ENCODE measurements at places on chromosomes 4 and X. TPM values are rescaled to one million over a fixed set of nuclear protein-coding genes. Genes with fewer than 3 reads are reported as not detected.

GRCh38 chr4:169080981-169081380 lies 70.9 kb upstream of the CBR4 start:
- peaks cover 13% of the 10 kb centered on the region for H3K4me1 ChIP-seq
- no peak overlapping the region for H3K4me3 ChIP-seq
- no peak overlapping the region for H3K27ac ChIP-seq
- no peaks in the 10 kb centered on the region for H3K36me3 ChIP-seq
- H3K27me3 ChIP-seq: no peaks in the 10 kb centered on the region
- no peak for DNase-seq

DNA sequence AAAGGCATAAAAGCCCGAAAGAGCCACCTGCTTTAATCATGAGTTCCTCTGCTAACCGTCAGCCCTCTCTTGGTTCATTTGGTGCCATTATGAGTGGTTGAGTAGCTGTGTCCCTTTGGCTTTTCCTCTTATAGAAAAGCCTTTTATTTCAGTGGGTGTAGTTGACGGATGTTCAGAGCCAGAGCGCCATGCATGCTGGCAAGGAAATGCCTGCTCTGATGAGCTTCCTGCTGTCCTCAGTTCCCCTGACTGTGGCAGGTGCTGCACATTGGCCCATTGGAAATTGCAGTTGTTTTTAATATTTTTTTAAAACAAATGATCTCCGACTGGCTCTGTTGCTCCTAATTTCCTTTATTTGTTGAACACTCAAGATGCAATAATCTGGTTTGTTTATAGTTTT lies 77.3 kb upstream of the LIMCH1 start:
- H3K4me1 ChIP-seq: no peaks in the 10 kb centered on the region
- no peaks in the 10 kb centered on the region for H3K36me3 ChIP-seq
- H3K27ac ChIP-seq: no peak overlapping the region
- no peak overlapping the region for H3K4me3 ChIP-seq

DNA sequence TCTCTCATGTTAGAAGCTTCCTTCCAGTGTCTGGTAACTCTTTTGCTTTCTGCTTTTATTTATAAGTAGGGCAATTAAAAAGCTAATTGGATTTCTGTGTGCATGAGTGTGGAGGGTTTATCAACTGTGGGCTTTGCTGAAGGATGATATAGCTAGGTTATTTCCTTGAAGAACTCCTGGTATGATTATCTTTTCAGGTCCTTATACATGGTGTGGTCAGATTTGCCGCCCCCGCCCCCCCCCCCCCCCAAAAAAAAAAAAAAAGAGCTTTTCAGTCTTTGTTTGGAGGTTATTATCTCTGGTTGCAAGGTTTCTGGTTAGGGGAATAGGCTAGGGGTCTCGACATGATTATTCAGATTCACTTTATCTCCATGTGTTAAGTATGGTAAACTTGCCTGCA lies 35.9 kb downstream of the MOB1B start:
- DNase-seq: no peak
- no peak overlapping the region for H3K4me3 ChIP-seq
- no peak overlapping the region for H3K27ac ChIP-seq
- no peaks in the 10 kb centered on the region for H3K36me3 ChIP-seq

- no peaks in the 10 kb centered on the region for H3K4me1 ChIP-seq
- H3K27me3 ChIP-seq: no peaks in the 10 kb centered on the region
- no peaks in the 10 kb centered on the region for H3K36me3 ChIP-seq
- H3K4me3 ChIP-seq: no peak overlapping the region
- no peak overlapping the region for H3K27ac ChIP-seq
Measured at GRCh38 chrX:85065512-85066198, 62.0 kb downstream of the APOOL start.

- H3K36me3 ChIP-seq: no peaks in the 10 kb centered on the region
- DNase-seq: no peak
- no peak overlapping the region for H3K4me3 ChIP-seq
- H3K4me1 ChIP-seq: no peaks in the 10 kb centered on the region
- no peak overlapping the region for H3K27ac ChIP-seq
Measured at GRCh38 chrX:120286733-120287512, 24.3 kb downstream of the TMEM255A start.

The C4orf54 gene
- not detected for total RNA-seq

DNA sequence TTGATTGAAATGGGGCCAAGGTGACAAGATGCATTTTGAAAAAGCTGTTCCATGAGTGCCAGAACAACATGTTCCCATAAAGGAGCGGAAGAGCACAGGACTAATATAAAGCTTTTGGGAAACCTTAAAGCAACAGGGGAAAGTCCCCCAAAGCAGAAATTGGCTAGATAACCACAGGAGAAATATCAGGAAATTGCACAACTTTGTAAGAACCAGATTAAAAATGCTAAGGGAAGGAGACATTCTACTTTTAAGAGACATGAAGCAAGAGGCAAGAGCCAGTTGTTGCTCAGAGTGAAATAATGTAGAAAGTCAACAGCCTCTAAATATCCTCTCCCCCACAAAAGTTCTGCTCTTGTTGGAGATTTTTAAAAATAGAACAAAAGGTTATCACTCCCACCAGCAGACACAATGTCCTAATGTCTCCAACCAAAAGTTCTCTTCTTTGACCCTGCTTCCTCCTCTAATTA lies 85.2 kb upstream of the LNX1 start:
- H3K27me3 ChIP-seq: no peaks in the 10 kb centered on the region
- H3K27ac ChIP-seq: no peak overlapping the region
- no peak overlapping the region for H3K4me3 ChIP-seq
- no peak for DNase-seq
- H3K4me1 ChIP-seq: no peaks in the 10 kb centered on the region
- H3K36me3 ChIP-seq: no peaks in the 10 kb centered on the region

The PRSS12 gene
- not detected for total RNA-seq

DNA sequence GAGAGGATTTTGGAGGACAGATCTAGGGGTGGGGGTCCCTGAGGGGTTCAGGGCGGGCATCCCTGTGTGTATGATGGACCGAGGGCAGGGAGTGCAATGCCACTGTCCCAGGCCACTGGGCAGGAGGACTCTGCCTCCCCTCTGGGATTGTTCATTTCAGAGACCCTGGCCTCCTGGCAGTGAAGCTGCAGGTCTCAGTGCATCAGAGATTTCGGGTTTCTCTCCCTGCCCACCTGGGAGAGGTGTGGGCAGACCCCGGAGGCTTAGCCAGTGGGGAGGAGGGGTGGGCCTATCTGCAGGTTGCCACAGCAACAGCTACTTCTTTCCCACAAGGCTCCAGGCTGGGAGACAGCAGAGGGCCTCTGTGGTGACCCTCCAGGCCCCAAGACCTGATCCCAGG lies 80.1 kb upstream of the LRPAP1 start:
- no peaks in the 10 kb centered on the region for H3K27me3 ChIP-seq
- H3K36me3 ChIP-seq: no peaks in the 10 kb centered on the region
- no peak for DNase-seq
- H3K4me3 ChIP-seq: no peak overlapping the region
- no peaks in the 10 kb centered on the region for H3K4me1 ChIP-seq

The ZNF518B gene
- total RNA-seq: 48.6 TPM

The HS3ST1 gene
- 0.03 TPM for total RNA-seq

The MAP7D2 gene
- 0.17 TPM for total RNA-seq

GRCh38 chr4:5967783-5968182 lies 50.4 kb downstream of the C4orf50 start:
- no peaks in the 10 kb centered on the region for H3K4me1 ChIP-seq
- DNase-seq: no peak
- no peaks in the 10 kb centered on the region for H3K36me3 ChIP-seq
- no peak overlapping the region for H3K27ac ChIP-seq

GRCh38 chrX:140177821-140178220 lies 212.5 kb upstream of the CXorf66 start:
- no peak overlapping the region for H3K4me3 ChIP-seq
- no peak overlapping the region for H3K27ac ChIP-seq
- no peaks in the 10 kb centered on the region for H3K4me1 ChIP-seq
- no peaks in the 10 kb centered on the region for H3K36me3 ChIP-seq
- DNase-seq: no peak

DNA sequence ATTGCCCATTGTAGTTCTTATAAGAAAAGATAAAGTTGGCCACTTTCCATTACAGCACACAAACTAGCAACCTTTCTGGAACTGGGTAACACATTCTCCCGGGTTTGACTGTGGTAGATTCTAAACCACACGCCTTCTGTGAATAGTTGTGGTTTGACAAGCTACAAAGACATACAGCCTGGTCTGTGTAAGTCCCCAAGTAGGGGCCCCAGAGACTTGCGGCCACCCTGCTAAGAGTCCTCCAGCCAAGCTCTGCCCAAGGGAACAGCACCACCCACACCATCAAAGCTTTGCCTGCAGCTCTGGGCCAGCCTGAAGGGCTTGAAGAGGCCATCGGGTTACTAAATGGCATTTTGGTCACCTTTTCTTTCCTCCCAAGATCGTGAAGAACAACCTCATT lies 203.4 kb downstream of the MAML3 start:
- H3K27me3 ChIP-seq: no peaks in the 10 kb centered on the region
- DNase-seq: no peak
- no peak overlapping the region for H3K27ac ChIP-seq
- no peaks in the 10 kb centered on the region for H3K4me1 ChIP-seq
- H3K4me3 ChIP-seq: no peak overlapping the region
- no peaks in the 10 kb centered on the region for H3K36me3 ChIP-seq

GRCh38 chrX:69556060-69557011 lies 52.2 kb downstream of the NALF2 start:
- H3K27me3 ChIP-seq: no peaks in the 10 kb centered on the region

- no peak for DNase-seq
- H3K4me3 ChIP-seq: no peak overlapping the region
- H3K36me3 ChIP-seq: no peaks in the 10 kb centered on the region
- no peaks in the 10 kb centered on the region for H3K4me1 ChIP-seq
- no peaks in the 10 kb centered on the region for H3K27me3 ChIP-seq
Measured at GRCh38 chr4:11741190-11741652, 312.5 kb upstream of the HS3ST1 start.

DNA sequence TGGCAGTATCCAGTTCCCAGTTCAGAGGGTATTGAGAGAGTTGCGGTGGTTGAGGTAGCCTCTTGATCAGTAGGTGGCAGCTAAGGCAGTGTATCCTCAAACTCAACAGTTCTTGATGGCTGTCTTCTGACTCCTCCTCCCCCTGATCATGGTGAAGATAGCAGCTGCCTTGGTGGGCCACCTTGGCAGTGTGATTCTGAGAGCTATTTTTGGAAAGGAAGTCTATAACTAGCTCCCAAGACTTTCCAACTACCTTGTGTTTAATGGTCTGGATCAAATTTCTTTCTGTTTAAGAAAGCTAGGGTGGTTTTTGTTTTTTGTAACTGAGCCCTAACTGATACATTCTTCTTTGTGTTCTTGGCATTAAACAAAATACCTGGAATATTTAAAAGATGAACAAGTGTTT lies 10.5 kb upstream of the TBC1D19 start:
- DNase-seq: no peak
- H3K4me1 ChIP-seq: no peaks in the 10 kb centered on the region
- H3K36me3 ChIP-seq: no peaks in the 10 kb centered on the region
- no peak overlapping the region for H3K4me3 ChIP-seq
- peaks cover under 1% of the 10 kb centered on the region for H3K27me3 ChIP-seq
- H3K27ac ChIP-seq: no peak overlapping the region

GRCh38 chrX:151543706-151544105 lies 19.8 kb upstream of the PASD1 start:
- no peak overlapping the region for H3K4me3 ChIP-seq
- H3K4me1 ChIP-seq: no peaks in the 10 kb centered on the region
- H3K36me3 ChIP-seq: no peaks in the 10 kb centered on the region
- no peak overlapping the region for H3K27ac ChIP-seq

DNA sequence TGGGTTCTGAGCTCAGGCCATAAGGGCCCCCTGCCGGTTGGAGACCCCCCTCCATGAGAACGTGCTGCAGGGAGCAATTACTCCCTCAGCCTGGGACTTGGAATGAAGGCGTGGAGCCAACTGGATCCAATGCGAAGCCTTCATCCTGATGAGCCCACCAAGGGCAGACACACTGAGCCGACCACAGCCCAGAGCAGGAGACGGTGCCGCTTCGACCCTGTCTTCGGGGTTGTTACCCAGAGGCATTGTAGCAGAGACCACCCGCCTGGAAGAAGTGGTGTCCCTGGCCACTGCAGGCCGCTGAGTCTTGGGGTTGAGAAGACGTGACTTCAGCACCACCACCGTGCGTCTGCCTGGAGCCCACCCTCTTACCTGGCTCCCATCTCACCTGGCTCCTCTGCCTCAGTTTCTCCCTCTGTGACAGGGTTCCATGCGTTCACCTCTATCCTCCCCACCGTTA lies 7.0 kb upstream of the NKX1-1 start:
- H3K36me3 ChIP-seq: no peaks in the 10 kb centered on the region
- peaks cover 3% of the 10 kb centered on the region for H3K27me3 ChIP-seq
- no peaks in the 10 kb centered on the region for H3K4me1 ChIP-seq
- H3K4me3 ChIP-seq: no peak overlapping the region
- H3K27ac ChIP-seq: no peak overlapping the region

The SLC6A14 gene
- total RNA-seq: not detected

The JCHAIN gene
- total RNA-seq: not detected

DNA sequence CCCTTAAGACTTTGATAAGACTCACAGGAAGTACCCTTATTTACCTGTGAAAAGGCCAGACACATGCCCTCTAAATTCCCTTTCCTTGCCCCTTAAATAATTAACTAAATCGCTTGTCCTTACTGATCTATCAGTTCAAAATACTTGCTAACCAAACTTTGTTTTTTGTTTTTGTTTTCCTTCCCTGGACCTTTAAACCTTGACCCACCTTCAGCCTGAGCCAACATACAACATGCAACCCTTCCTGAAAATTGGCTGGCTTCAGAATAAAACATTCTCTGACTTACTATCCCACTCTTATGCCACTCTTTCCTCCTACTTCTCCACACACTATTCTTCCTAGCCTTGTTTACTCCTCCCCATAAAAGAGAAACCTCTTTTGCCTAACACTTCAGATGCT lies 448.1 kb upstream of the TRAM1L1 start:
- no peaks in the 10 kb centered on the region for H3K27me3 ChIP-seq
- H3K4me1 ChIP-seq: no peaks in the 10 kb centered on the region

The HDX gene
- total RNA-seq: 0.29 TPM

GRCh38 chr4:8817096-8817812 lies 54.4 kb downstream of the HMX1 start:
- no peaks in the 10 kb centered on the region for H3K27me3 ChIP-seq
- H3K36me3 ChIP-seq: no peaks in the 10 kb centered on the region
- DNase-seq: no peak
- no peak overlapping the region for H3K4me3 ChIP-seq
- no peaks in the 10 kb centered on the region for H3K4me1 ChIP-seq

DNA sequence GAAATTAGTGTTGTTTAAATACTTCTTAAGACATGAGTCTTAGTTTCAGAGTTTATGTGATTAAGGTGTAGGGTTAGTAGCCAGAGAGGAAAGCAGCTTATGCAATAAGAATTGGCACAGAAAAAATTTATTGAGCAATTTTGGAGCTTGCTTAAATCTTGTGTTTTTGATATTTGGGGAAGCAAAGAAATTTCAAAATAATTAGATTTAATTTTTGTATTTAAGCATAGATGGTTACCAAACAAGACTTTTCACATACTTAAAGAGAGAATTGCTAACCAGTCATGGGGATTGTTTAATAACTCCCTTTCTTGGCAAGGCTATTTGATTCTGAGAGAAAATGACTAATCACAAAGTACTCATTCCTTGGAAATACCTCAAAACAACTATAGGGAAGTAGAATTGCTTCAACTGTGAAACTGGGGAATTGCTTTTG lies 202.0 kb upstream of the GRID2 start:
- no peaks in the 10 kb centered on the region for H3K4me1 ChIP-seq
- DNase-seq: no peak
- no peaks in the 10 kb centered on the region for H3K27me3 ChIP-seq
- no peak overlapping the region for H3K27ac ChIP-seq
- no peaks in the 10 kb centered on the region for H3K36me3 ChIP-seq

Measured in CD4-positive, alpha-beta memory T cell (primary cell).